ENCODE measurements at places on chromosomes 13 and 19.

- no peak for DNase-seq
Measured at GRCh38 chr13:34265046-34265679, 447.2 kb downstream of the RFC3 start.

DNA sequence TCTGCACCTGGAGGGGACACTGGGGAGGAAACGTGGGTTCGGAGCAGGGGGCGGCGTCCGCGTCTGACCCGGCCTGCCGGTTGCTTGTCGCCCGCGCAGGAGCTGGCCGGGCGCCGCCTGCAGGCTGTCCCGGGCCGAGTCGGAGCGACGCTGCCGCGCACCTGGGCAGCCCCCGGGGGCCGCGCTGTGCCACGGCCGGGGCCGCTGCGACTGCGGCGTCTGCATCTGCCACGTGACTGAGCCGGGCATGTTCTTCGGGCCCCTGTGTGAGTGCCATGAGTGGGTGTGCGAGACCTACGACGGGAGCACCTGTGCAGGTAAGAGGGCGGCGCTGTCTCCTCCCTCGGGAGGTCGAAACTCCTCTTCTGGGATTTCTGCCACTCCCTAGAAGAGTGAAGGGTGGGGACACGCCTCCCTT lies 1.3 kb downstream of the ITGBL1 start:
- DNase-seq: no peak

DNA sequence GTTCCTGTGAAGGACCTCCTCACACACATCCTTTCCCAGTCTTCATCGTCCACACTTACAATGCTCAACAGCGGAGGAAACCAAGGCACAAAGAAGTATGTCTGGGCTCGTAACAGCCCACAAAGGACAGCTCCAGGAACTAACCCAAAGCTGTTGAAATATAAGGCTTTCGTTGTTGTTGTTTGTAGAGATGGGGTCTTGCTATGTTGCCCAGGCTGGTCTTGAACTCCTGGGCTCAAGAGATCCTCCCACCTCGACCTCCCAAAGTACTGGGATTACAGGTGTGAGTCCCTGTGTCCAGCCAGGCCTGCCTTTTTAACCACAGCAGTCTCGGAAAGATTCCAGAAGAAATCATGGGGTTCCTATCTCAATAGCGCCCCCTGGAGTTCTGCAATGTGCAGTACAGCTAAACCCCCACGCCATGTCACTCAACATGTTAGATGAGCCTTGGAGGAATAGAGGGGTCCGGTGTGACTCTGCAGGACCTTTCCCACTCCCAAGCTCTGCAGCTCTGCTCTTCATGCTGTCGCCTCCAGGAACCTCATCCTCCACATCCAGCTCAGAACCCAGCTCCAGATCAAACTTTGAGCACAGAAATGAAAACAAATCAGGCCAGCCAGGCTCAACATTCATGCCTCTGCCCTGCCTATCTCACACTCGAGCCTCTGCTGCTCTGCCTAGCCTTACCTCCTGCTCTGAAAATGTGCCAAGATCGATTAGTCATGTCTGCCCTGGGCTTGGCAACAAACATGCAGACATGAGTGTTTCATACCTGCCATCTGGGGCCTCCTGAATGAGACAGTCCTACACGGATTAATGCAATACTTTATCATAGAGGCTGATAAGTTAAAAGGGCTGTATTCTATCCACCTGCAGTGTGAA lies 7.5 kb downstream of the PLA2G4C start:
- DNase-seq: peak; percentile 13

- no peak for DNase-seq
Measured at GRCh38 chr19:23070353-23071146, 46.3 kb upstream of the ZNF730 start.

- DNase-seq: peak; percentile 33
Measured at GRCh38 chr19:35533822-35534392, 651 bp downstream of the GAPDHS start.

DNA sequence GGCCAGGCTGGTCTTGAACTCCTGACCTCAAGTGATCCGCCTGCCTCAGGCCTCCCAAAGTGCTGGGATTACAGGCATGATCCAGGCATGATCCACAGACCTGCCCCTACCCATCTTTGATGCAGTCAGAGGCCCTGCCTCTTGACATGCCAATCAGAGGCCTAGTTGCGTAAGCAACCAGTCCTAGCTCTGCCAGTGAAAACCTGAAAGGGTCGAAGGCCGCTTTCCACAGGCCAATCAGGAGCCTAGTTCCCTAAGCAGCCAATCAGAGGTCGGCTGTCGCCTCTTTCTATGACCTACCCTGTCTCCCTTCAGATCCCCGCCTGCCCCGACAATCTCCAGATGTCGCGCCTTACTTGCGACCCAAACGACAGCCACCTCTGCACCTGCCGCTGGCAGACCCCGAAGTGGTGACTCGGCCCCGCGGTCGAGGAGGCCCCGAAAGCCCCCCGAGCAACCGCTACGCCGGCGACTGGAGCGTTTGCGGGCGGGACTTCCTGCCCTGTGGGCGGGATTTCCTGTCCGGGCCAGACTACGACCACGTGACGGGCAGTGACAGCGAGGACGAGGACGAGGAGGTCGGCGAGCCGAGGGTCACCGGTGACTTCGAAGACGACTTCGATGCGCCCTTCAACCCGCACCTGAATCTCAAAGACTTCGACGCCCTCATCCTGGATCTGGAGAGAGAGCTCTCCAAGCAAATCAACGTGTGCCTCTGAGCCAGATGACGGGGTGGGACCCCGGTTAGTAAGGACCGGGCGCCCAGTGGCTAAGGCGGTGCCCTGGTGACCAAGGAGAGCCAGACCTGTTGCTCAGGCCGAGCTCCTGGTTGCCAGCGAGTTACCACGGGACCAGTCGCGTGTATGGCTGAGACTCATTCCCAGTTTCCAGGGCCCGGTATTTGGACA lies 6.3 kb downstream of the SYDE1 start:
- DNase-seq: no peak

DNA sequence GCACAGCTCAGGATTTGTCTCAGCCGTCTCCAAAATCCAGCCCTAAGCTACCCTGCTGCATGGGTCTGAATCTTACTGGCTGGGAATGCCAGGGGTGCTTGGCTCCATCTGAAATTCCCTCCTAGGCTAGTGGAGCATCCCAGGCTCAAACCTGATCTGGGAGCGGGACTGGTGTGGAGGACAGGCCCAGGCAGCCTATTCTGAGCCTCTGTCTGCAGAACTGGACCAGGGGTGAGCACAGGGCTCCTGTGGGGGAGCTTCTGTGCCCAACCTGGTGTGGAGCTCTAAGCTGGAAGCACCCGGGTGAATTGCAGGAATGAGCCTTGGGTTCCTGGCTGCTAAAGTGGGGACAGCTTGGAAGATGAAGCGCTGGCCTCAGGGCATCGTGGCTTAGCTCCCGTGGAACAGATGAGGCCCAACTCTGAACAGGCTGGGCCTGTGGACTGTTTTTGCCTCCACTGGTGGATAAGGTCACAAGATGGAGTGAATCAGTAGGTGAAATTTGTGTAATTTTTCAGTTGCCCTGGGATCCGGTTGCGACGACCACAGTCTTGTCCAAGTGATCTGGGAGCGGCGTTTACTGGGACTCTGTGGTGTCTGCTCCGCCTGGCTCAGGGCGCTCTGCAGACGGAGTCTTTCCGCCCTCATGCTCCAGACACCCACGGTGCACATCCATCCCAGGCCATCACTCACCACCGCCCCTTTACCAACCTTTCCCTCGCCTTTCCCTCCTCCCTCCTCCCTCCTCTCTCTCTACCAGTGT lies 79.5 kb downstream of the TEX29 start:
- no peak for DNase-seq
